Activated CD4-positive, CD25-positive, alpha-beta regulatory T cell treated with anti-CD3 and anti-CD28 coated beads, Interleukin-2, amount 50 U/mL, for 72 hours (primary cell): ENCODE measurements at places on chromosomes 3 and 15.

DNA sequence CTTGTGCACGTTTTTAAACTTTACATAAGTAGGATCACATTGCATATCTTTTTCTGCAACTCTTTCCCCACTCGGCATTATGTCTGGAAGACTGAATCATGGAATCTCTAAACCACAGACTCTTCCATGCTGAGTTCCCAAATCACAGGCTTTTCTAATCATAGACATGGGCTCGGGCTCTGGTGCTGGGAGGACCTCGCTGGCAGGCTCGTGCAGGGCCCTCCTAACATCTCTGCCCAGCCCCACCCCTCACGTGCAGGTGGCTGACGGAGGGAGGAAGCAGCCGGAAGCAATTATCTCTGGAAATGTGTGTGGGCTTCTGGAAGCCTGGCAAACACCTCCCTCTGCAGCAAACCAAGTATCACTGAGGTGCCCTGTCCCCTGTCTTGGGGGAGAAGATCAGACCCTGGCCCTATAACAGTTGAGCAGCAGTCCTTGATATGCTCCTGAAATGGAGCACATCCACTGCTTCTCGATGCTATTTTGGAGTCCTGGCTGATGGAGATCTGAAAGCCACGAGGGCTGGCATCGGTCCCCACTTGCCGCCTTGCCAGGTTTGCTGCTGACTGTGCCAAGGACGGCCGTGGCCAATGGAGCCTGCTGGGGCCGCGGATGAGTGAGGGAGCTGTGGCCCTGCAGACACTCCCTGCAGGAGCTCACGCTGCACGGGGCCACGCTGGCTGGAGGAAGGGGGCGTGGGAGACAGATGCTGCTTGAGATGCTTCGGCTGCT lies 4.4 kb upstream of the IQSEC1 start:
- no peak for DNase-seq

GRCh38 chr15:74383695-74384565 lies 16.5 kb upstream of the CYP11A1 start:
- DNase-seq, result no peak

DNA sequence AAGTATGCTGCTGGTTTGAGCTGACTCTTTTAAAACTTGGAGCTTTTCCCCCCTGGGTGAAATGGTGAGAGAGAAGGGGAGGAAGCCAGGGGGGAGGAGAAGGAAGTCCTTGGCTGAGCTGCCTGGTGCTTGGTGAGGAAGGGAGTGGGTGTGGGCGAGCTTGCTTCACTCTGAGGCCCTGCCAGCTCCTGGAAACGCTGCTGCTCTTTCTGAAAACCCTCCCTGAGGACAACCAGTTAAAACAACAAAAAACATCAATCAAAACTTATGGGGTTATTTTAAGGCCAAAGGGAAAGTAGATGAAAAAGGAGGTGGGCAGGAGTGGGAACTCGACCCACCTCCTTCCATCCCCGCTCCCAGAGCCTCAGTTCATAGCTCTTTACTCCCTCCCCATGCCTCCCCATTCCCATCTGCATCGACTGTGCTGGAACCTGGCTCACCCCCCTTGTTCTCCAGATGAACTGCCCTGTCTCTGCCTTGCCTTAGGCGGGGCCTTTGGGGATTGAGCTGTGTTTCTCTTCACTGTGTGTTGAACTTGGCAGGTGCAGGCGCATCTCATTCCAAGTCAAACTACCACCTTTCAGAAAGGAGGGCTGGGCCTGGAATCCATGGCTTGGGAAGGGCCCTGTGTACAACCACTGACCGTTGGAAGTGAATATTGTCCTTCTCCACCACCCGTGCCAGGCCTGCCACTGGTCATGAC lies 166.1 kb downstream of the ZNF621 start:
- no peak for DNase-seq

DNA sequence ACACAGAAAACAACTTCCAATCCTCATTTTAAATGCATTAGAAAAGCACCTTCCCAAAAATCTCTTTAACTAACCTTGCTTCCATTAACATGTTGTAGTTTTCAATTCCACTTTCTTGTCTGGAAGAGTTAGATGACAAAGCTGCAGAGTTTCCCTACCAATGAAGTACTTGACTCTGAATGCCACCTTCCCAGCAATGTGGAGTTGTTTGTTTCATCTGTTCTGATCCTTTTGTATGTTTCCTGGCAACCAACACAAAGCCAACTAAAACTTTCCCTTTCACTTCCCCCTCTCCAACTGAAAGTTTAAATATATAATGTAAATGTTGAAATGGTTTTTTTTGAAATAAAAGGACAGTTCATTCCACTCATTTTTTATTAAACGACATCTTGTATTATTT lies at the start of gene WDR49:
Gene WDR49 (minus strand): TSS at position 183 of the 400 bp plus-strand sequence. CDS start 517 bp downstream, outside the sequence.
- DNase-seq, result no peak

DNA sequence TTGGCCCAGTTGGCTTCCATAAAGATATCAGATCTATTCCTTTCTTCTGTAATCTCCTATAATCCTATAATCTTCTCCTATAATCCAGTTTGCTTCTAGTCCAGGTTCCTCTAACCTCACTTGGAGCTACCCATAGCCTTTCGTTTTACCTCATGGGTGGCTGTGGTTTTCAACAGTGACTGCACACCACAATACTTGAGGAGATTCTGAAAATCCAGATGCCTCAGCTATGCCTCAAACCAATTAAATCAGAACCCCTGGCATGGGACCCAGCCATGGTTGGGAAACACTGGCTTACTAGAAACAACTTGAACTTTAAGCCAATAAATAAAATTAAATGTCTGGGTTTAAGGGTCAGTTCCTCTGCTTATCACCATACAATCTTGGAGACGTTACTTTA lies 86.1 kb upstream of the NTRK3 start:
- no peak for DNase-seq

DNA sequence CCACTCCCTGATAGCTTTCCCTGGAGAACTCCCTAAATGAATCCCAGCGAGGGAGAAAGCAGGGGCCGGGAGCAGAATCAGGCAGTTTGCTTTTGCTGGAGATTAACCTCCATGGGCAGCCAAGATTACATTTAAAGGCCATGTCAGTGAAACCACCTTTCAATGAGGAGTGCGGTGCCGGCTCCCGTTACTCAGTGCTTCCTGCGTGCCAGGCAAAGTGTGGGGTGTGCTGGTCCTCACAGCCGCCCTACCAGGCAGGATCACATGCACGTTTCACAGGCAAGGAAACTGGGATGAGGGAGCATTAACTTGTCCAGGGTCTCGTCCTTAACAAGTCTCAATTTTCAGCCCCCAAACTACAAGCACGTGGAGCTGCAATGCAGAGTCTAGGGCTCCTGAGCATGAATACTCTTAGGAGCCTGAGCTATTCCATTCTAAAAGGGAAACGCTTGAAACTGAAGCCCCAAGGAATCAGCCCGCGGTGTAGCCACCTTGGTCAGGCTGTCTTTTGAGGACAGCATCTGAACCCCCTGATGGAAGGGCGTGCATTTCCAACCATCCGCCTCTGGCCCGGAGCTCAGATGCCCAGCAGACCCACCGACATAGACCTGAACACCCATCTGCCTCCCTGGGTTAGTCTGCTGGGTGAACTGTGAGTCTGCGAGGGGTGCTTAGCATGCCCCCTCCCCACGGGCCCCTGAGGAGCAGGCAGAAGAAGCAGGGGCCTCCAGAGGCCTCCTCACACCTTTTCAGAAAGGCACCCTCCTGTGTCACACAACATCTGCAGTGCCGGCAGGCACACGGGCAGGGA lies 5.6 kb downstream of the IGDCC3 start:
- DNase-seq, result no peak

DNA sequence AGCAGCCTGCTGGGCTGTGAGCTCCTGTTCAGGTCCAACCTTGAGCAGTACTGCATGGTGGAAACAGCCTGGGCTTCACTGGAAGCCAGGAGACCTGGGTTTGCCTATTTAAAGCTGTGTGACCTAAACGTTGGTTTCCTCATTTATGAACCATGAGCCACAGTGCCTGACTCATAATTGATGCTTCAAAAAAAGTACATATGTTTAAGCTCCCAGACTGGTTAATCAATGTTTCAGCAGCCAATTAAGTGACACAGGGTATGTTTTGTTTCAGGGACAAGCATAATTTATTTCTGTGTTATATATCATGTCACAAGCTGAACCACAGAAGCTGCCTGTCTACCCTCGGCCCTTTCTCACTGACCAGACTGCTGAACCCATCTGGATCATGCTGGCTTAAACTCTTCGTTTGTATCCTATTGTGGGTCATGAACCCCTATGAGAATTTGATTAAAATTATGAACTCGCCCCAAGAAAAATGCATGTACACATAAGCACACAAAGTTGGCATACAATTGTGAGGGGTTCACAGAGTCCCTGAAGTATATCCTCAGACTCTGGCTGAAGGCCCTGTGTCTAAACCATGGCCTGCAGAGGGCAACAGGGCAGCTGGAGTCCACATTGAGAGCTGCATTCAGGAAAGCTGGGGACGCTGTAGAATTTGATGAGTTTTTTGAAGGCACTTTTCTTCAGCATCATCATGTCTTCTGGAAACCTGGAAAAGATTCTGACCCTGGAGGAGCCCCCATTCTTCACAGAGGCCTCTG lies 23.7 kb downstream of the HDC start:
- DNase-seq, result no peak

GRCh38 chr3:67866571-67866970 lies 212.2 kb upstream of the SUCLG2 start:
- DNase-seq, result no peak

DNA sequence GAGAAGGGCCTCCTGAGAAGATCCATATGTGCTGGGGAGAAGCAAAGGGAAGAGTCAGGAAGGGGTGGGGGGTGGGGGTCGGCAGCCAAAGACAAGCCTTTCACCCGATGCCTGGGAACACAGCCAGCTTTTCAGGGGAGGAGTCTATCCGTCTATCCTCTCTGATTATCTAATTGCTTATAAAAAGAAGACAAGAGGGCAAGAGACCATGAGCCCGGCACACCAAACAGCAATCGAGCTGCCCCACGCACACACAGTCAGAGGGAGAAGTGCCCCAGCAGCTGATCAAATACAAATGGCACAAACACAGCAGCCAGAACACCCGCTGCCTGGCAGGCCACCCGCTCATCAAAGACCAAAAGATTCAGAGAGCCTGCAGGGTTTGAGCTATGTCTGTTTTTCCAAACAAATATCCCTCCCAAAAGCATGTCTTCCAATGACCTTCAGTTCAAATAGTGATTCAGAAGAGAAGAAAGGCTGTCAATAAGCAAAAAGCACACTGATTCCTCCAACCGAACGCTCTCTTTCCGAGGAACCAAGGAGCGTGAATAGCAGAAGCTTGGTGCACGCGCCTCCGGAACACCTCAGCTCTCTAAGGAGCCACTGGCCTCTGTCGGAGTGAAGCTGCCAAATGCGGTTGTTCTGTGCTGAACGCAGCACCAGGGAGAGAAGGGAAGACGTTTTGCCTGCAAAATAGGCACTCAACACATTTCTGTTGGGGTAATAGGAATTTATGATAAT lies 419.2 kb downstream of the OCA2 start:
- no peak for DNase-seq

DNA sequence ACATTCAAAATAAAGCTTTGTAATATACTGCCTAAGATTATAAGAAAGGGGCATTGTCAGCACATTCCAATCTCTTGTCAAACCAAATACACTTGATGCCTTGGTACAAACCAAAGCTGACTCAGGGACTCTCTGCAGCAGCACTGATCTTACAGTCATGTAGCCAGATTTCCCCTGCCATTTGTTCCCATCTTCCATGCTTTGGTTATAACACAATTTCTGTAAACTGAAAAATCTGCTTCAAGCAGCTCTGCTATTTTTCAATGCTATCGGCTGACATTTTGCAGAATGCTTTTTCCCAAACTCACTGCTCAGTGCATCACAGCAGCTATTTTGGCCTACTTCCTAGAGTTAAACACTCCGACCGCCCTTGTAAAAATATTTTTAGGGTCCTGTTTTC lies 18.2 kb downstream of the PLOD2 start:
- DNase-seq, result no peak

DNA sequence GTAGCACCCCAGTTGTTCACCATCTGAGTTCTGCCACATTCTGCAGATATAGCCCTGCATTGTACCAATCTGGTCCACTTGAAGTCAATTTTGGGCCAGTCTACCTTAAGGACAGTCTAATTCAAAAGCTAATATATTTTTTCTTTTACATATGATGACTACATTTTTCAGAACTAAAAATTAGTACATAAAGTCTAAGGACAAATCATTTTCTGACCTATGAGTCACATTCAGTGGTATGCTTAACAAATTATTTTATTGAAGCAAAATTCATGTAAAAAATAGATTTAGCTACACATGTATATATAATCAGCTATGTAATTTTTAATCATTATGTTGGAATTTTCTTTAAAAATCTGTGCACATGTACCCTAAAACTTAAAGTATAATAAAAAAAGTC lies 52.1 kb upstream of the IL12A start:
- DNase-seq, result no peak

- no peak for DNase-seq
Measured at GRCh38 chr3:57956119-57956832, 51.9 kb upstream of the FLNB start.

DNA sequence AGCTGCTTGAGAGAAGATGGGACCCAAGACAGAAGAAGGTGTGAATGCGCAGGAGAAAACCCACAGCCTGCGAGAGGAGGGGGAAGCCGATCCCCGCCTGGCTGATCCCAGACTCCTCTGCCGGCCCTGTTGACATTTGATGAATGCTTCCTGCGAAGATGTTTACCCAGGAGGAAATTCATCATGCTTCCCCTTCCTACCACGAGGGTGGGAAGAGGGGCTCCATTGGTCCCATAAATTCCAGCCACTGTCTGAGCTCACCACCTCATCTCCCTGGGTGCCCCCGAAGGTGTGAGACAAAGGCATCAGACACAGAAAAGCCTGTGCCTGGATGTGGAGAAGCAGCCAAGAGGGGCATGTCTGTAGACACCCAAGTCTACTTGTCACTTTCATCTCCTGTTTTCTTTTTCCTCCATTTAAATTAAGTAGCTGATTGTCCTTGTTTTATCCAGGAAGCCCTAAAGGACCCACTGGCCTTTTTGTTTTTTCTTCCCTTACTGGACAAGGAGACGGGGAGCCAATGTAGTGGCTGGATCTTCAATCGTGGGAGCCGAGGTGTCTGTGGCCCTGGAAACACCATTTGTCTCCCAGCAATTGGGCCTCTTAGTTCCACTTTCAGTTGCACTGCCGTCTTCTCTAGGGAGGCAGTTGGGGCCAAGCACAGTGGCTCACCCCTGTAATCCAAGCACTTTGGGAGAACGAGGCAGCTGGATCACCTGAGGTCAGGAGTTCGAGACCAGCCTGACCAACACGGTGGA lies 95.3 kb upstream of the HES1 start:
- DNase-seq, result no peak

GRCh38 chr3:99873269-99874102 lies 55.8 kb downstream of the CMSS1 start:
- no peak for DNase-seq

DNA sequence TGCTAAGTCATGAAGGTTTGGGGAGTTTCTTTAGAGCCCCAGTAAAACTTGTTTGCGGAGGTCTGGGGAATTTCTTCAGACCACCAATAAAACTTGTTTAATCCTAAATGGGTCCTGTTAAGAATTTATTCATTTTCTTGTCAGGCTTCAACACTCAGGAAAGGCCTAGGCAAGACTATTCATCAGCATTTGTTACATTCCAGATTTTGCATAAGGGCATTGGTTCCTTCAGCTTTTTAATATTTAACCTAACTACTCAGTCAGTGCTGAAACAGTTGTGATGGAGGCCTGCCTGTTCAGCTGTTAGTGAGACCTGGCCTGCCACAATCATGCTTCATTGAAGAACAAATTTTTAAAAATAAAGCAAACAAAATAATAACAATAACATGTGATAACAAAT lies 954.2 kb upstream of the SEMA6D start:
- DNase-seq, result no peak
